ENCODE measurements at places on chromosomes 12 and 14.

DNA sequence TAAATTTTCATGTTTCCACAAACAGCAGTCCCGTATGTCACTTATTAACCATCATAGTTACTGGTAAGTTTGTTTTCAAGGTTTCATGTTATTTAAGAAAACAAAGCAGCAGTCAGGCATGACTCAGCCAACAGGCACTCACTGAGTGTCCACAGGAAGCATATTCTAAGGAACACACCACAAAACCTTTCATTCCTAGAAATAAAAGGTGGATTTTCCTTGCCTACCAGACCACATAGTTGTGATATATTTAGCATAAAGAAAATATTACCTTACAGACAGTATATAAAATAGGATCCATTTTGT, 143.3 kb upstream of the AVPR1A start:
- peak; percentile 17 for DNase-seq

DNA sequence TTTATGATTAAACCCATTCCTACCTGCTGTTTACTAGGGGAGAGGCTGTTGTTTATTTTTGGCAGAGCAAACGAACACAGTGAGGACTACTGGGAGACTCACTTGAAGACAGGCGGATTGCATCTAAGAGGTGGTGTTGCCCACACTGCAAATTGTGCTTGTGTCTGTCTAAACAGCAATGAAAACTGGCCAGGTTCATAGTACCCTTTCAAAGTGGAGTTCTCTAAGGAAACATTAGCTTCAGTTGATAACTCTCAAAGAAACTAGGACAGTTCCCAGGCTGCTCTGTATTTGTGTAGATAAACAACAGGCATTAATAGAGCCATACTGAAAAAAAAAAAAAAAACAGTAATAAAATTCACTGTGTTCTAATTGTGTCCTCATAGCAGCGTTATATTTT, 466.0 kb upstream of the RGS6 start:
- DNase-seq: no peak

DNA sequence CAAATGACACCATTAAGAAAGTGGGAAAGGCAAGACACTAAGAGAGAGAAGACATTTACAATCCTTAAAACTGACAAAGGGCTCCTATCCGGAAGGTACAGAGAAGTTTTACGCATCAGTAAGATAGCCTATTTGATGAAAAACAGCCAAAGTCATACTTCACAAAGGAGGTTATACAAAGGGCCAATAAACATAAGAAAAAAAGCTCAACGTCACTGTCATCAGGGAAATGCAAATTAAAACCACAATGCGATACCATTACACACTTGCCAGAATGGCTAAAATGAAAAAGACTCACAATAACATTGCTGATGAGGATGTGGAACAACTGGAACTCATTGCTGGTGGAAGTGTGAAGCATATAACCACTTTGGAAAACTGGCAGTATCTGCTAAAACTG, 168.6 kb upstream of the FAR2 start:
- DNase-seq: no peak

GRCh38 chr14:104477666-104478380, 101.7 kb upstream of the C14orf180 start:
- no peak for DNase-seq

GRCh38 chr12:101925361-101925760, 48.0 kb downstream of the DRAM1 start:
- no peak for DNase-seq

- DNase-seq: no peak
Measured at GRCh38 chr12:17214929-17215328, 609.0 kb upstream of the LMO3 start.

GRCh38 chr12:8698132-8698851, 501 bp downstream of the RIMKLB start:
- DNase-seq: no peak

GRCh38 chr14:103056322-103057027, 874 bp downstream of the CDC42BPB start:
- DNase-seq: no peak

DNA sequence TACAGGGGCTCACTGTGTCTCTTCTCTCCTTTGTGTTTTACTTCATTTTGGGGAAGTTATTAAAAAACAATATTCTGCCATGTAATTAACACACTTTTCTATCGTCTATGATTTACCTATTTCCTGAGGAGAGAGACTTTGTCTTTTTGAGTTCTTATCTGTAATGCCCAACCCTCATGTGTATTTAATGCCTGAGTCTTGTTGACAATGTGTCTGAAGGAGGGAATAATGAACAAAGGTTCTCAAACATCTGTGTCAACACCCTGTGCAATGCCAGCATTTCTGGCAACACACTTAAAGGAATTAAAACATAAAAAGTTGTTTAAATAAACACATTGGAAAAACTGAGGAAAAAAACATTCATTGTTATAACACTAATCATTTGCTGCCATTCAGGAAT, 147.1 kb downstream of the SLC15A5 start:
- DNase-seq: no peak

DNA sequence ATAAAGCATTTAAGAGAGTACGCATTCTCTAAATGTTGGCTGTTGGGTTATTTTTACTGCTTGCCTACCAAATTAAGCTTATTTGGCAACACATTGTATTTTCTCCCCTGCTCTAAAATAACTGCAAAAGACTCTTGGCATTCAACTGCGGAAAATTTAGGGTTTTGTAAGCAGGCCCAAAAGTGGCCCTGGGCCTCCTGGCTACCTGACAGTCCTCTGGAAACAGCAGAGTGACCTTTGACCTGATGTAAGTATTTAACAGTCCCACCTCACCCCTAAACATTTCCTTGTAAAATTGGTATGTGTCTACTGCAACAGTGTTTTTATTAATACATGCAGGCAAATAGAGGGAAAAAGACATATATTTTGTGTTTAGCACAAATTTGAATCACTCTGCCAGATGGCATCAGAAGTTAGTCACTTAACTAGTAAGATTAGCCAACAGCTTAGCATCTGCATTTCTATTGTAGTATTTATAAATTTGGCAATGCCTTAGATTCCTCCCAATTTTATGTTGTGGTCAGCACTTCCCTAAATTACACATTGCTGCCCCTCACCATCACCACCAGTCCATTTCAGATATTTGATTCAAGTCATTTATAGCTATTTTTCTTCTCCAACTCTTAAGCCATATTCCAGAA, 11.2 kb downstream of the LLPH start:
- no peak for DNase-seq

DNA sequence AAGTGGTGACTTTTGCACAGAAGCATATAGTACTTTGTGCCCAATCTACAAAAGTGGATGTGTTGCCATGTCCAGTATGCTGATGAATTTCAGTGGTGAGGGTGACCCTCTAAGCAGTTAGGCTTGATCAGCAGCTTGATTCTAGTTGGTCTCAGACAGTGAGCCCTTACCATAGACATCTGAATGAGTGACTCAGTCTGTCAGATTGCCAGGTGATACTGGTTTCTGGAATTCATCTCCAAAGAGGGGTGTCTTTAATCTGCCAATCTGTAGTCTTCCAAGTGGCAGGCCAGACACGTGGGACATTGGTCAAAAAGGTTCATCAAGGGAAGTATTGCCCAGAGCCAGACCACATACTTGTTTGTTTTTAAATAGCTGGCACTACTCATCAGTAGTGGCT, 187.4 kb upstream of the SLC16A7 start:
- DNase-seq: no peak

Measured in bone marrow (tissue), 2 donors.